ENCODE measurements at places on chromosomes 3 and 15.
A peak's percentile ranks its signal among the peaks of the same experiment; 100 is the strongest.

- DNase-seq, result no peak
Observed at GRCh38 chr15:70882361-70882760, 9.9 kb downstream of the THAP10 start.

- DNase-seq, result no peak
Observed at GRCh38 chr15:69974321-69974720, 123.4 kb downstream of the TLE3 start.

- no peak for DNase-seq
Observed at GRCh38 chr3:169146866-169147237, 516.7 kb downstream of the MECOM start.

- no peak for DNase-seq
Observed at GRCh38 chr3:12964711-12965612, 108.3 kb downstream of the IQSEC1 start.

- DNase-seq, result no peak
Observed at GRCh38 chr3:188071636-188072035, 82.3 kb upstream of the LPP start.

DNA sequence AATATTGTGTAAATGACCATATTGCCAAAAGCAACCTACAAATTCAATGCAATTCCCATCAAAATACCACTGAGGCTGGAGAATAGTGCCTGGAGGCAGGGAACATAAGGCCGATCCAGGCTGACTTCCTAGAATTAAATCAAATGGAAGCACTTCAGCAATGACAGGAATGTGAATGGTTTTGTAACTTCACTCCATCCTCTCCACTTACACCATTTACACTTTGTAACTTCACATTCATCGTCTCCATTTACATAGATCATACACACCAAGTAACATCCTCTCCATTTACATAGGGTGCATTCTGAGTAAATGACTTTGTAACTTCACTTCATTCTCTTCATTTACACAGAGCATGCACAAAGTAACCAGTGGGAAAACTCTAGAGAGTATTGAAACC is 11.6 kb downstream of the STRIT1 start:
- DNase-seq, result no peak

DNA sequence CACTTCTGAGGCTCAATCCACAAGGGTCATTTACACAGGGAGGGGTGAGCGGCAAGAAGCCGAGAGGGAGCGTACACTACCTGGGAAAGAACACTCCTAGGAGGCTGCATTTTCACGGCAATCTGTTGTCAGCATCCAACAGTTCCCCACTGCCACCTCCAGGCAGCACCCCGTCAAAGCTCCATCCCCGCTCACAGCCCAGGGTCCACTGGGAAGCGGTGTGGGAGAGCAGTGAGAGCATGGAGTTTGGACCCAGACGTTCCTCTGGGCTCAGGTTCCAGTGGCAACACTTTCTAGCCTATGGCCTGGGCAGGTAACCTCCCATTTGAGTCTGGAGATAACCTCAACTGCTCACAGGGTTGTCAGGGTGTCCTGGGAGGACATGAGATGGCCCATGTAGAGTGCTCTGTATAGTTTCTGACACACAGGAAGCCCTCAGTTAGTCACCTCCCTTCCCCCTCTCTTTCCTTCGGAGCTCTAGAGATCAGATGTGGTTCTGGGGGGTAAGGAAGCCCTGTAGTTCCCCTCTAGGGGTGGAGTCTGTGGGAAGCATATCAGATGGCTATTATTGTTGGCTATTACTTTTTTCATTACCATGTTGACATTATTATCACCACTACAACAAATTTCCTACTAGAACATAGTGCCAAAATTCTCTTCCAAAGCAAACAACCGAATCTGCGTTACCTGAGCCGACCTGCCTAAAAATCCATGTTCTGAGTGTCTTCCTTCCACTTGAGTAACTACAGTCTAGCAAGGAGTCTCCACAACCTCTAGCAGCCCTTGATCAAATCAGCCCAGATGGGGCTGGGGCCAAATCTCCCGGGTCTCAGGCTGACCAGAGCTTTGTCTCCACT is 29.1 kb downstream of the RUVBL1 start:
- no peak for DNase-seq

DNA sequence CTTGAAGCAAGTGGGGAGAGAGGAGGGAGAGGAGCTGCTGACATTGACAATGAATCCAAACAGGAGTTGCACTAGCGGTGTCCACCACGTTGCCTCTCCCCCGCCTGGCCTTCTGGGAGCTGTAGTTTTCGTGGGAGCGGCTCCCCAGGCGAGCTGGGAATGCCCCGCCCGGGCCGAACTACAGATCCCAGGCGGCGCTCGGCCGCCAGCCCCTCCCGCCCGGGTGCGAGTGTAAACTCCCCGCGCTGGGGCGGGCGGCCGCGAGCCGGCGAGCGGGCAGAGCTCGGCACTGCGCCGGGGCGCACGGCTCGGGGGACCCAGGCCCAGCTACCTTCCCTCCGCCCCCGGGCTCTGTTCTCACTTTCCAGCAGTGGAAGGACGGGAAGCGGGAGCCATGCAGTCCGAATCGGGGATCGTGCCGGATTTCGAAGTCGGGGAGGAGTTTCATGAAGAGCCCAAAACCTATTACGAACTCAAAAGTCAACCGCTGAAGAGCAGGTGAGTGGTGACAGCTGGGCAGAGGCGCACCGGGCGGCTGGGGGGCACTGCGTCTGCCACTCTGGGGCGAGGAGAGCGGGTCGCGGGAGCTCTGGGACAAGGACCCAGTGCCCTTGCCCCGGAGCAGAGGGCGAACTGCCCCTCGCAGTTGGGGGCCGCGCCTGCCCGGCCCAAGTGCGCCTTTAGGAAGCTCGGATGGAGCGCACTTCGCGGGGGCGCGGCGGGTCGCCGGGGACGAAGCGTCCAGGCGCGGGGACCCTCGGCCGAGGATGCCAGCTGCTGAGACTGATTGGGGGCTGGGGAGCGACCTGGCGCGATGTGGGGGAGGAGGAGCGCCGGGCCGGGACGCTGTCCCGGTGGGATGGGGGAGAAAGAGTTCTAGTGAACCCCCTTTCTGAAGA is at the start of gene MITF:
MITF (plus strand) TSS at position 261 of the 899 bp plus-strand sequence; CDS start at position 395, 134 bp downstream.
- peak; percentile 96 for DNase-seq

DNA sequence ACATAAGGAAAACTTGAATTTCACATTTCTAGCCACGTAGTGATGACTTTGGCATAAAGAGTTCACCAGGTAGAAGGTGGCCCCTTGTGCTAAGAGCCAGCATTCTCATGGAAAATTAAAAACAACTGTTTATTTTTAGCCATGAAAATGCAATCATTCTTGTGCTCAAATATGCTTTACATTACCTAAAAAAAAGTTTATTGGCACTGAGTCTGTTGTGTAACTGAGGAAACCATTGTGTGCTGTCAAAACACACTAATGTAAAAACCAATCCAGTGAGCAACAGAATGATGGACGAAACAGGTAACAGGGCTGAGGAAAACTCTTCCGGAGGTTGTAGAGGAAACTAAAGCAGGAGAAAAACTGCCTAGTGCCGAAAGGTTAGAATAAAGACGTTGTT is 287.0 kb upstream of the TMC3 start:
- DNase-seq, result no peak

DNA sequence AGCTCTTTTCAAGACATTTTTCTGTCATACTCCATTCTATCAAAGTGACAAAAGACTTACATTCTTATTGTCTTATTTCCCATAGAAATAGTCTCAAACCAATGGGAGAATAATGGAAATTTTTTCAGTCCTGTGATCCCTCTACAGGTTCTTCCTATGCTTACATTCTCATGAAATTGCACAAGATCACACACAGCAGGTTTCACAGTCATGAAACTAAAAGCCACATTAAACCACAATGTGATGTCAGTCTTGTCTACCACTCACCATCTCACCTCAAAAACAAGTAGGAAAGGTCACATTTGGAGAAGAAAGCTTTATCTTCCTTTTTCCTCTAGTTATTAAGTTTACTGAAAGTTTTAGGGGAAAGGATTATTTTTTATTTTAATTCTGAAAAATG is 161.0 kb upstream of the RORA start:
- no peak for DNase-seq

- no peak for DNase-seq
Observed at GRCh38 chr3:149555927-149556326, 81.4 kb downstream of the TM4SF4 start.

DNA sequence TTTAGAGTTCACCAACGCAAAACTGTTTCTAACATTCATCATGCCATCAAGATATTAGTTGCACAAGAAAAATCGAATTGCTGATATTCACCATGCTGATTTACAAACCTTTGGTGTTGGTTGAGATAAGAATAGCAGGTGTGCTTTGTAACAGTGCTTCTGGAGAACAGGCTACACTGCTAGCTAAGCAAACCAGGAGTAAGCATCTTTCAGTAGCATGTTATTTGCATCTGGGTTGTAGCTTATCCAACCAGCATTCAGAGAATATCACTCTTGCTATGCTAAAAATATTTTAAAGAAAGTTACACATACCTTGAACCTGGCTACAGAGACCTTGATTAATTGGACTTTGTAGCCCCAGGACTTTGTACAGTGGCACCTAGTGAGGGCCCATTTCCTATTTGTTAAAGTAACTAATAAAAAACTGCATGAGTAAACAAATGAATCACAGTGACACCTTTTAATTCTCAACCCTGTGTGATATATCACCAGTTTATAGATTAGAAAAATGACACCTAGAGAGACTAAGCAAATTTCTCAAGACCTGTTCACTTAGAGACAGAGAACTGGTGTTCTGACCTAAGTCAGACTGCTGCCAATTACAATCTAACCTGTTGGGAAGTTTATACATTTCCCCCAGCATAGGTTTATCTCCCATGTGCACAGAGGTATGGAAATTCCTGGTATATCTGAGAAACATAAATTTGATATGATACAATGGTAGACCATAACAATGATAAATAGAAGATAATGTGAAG is 435.5 kb upstream of the TGFBR2 start:
- DNase-seq, result no peak

DNA sequence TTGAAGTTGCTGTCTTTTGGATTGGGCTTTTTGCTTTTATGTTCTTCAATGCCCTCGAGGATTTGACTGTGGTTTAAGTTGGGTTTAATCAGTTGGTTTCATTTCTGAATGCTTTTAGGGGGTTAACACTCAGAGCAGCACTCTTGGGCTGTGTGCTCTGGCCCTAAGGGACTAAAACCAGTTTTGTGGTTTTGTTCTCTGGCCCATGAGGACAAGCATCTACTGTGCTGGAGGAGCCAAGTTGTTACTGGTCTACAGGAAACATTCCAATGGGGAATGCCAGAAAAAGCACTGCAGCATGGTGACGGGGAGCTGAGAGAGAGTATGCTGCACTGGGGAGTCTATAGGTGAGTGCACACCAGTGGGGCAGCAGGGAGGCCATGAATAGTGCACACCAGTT is 596.9 kb downstream of the ZBBX start:
- no peak for DNase-seq

- no peak for DNase-seq
Observed at GRCh38 chr3:133761605-133762484, 15.7 kb downstream of the TF start.

GRCh38 chr3:186759231-186759930 is 24.0 kb upstream of the EIF4A2 start:
- no peak for DNase-seq

DNA sequence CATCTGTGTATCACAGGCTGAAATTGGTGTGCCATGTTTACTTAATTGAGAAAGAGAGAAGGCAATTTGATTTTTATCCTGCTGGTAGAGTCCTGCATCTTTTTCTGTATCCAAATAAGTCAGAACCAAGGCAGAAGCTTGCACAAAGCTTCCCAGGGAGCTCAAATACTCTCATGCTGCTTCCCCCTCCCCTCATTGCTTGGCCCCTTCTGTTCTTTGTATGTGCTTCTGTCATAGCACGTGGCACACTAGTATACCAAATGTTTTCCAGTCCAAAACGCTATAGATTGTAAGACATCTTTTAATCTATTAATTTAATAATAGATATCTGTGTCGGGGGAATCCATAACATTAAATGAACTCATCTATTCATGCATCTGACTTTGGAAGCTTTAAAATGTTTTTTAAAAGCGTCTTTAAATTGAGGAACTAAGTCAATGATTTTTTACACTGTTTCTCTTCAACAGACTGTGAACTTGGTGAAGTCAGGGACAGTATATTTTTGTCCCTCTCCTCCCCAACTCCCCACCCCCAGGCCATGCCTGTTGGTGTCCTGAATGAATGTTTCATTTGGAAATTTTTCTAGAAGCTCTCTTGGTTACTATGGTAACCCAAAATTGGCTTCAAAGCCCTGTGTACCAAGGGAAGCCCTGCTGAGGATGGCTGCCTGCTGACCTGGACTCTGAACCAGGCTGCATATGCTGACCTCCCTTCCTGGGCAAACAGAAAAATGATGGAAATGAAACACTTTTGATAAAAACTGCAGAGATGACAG is 26.2 kb upstream of the SLC35G2 start:
- DNase-seq, result no peak

- no peak for DNase-seq
Observed at GRCh38 chr15:42490291-42490670, 660 bp downstream of the ZNF106 start.

DNA sequence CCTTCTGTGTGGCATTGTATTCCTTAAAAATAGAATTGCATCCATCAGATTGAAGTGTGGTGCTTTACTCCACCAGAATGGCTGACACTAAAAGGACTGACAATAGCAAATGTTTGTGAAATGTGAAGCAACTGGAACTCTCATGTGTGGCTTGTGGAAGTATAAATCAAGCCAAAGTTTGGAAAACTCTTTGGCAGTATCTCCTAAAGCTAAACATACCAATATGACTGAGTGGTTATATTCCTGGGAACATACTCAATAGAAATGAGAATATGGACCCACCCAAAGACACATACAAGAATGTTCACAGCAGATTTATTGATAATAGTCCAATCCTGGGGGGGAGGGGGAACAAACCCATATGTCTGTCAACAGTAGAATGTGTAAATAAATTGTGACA is 87.1 kb downstream of the RARB start:
- DNase-seq, result no peak

DNA sequence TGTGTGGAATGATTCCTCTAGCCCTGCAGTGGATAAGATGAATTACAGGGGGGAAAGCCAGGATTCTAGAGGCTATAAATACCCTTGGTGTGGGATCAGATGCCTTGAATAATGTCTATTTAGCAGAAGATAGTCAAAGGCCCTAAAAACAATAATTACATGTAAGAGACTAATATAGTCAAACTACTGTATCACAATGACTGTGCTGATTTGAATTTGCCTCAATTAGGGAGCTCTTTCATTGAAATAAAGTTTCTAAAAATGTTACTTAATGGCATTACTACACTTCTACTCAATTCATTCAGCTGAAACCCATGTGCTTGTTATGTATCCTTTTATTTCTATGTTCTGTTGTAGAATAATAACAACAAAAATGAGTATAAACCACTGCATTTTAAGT is 915.6 kb downstream of the TUSC7 start:
- DNase-seq, result no peak

GRCh38 chr3:138942861-138943623 is 3.9 kb downstream of the FOXL2 start:
- DNase-seq, result peak; percentile 25

Measured in femur (tissue), 1 donor.